Tibial nerve (tissue), 4 donors: ENCODE measurements at places on chromosomes 5 and 9.

GRCh38 chr9:134968823-134969090 is 51.0 kb upstream of the FCN1 start:
- no peaks in the 10 kb centered on the region for H3K27me3 ChIP-seq
- H3K27ac ChIP-seq, result no peak overlapping the region
- no peak for DNase-seq

GRCh38 chr5:12616093-12616492 is 711.8 kb upstream of the CTNND2 start:
- no peak for DNase-seq
- no peaks in the 10 kb centered on the region for H3K36me3 ChIP-seq
- H3K4me3 ChIP-seq, result no peak overlapping the region
- no peaks in the 10 kb centered on the region for H3K4me1 ChIP-seq
- no peak overlapping the region for H3K27ac ChIP-seq
- no peaks in the 10 kb centered on the region for H3K27me3 ChIP-seq

- H3K27me3 ChIP-seq, result no peaks in the 10 kb centered on the region
- peaks cover 3% of the 10 kb centered on the region for H3K36me3 ChIP-seq
- DNase-seq, result no peak
- H3K27ac ChIP-seq, result no peak overlapping the region
These were observed 136.7 kb downstream of the CPLANE1 start for GRCh38 chr5:37112383-37112991.

GRCh38 chr5:88236866-88237642 is 31.6 kb downstream of the TMEM161B start:
- no peak for DNase-seq
- H3K4me3 ChIP-seq, result no peak overlapping the region
- no peak overlapping the region for H3K27ac ChIP-seq

- H3K36me3 ChIP-seq, result no peaks in the 10 kb centered on the region
- H3K27ac ChIP-seq, result no peak overlapping the region
- no peaks in the 10 kb centered on the region for H3K4me1 ChIP-seq
- no peaks in the 10 kb centered on the region for H3K27me3 ChIP-seq
- DNase-seq, result no peak
- H3K4me3 ChIP-seq, result no peak overlapping the region
These were observed 129.9 kb upstream of the FER start for GRCh38 chr5:108617467-108618435.

GRCh38 chr5:42035526-42035925 is 110.4 kb downstream of the FBXO4 start:
- H3K4me1 ChIP-seq, result no peaks in the 10 kb centered on the region
- no peak for DNase-seq
- no peak overlapping the region for H3K27ac ChIP-seq
- H3K4me3 ChIP-seq, result no peak overlapping the region
- no peaks in the 10 kb centered on the region for H3K27me3 ChIP-seq
- no peaks in the 10 kb centered on the region for H3K36me3 ChIP-seq

DNA sequence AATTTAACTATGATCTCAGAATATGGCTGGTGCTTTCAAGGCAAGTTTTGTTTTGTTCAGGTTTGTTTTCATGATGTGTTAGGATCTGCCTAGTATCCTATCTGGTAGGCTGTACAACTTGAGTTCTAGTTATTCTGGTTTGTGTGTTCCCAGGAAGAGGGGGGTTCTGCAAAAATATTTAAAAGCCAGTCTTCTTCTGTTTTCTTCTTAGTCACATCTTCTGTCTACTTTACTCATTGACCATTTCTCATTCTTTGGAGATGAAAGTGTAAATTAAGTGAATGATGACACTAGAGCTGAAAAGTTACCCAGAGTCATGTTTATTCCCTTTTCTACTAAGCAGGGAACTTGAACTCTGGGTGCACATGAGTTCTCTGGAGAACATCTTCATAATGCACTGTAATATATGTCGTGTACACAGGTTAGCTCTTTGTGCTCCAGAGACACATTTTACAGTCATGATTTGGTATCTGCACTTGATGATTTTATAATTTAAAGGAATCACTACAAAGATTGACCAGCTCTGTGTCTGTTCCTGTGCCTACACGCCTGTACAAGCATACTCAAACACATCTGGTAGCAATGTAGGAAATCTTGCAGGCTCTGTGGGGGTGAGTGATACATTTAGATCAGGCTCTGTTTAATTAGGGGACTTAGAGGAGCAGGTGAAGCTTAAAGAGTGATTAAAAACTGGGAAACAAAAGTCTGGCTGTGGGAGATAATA is 5.0 kb downstream of the SMAD5 start:
- no peaks in the 10 kb centered on the region for H3K36me3 ChIP-seq
- no peaks in the 10 kb centered on the region for H3K27me3 ChIP-seq
- H3K4me3 ChIP-seq, result no peak overlapping the region
- H3K27ac ChIP-seq, result no peak overlapping the region
- H3K4me1 ChIP-seq, result peaks cover 26% of the 10 kb centered on the region

GRCh38 chr9:13268469-13268868 is 11.0 kb downstream of the MPDZ start:
- H3K36me3 ChIP-seq, result no peaks in the 10 kb centered on the region
- no peaks in the 10 kb centered on the region for H3K27me3 ChIP-seq
- DNase-seq, result no peak
- no peak overlapping the region for H3K4me3 ChIP-seq
- no peak overlapping the region for H3K27ac ChIP-seq

- no peak overlapping the region for H3K4me3 ChIP-seq
- DNase-seq, result no peak
- H3K27me3 ChIP-seq, result peaks cover 30% of the 10 kb centered on the region
These were observed 33.0 kb downstream of the NDUFA8 start for GRCh38 chr9:122126331-122127261.

DNA sequence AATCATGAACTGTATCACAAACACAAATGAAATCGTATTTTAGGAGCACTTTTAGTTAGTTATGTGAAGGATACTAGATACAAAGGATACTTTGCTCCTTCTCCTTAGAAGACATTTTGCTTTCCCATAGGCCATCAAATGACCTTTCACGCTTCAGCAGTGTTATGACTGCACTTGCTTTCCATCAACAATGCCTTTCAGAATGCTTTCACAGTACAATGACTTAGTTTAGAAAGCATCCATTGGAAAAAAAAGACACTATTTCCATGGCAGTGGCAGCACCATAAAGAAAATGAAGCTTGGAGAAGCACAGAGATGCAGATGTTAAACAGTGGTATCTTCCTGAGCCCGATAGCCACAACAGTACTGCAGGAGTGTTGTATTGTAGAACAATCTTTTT is 203.9 kb downstream of the PCSK1 start:
- H3K36me3 ChIP-seq, result no peaks in the 10 kb centered on the region
- no peaks in the 10 kb centered on the region for H3K27me3 ChIP-seq
- no peak overlapping the region for H3K27ac ChIP-seq
- H3K4me1 ChIP-seq, result peaks cover 13% of the 10 kb centered on the region
- no peak for DNase-seq
- no peak overlapping the region for H3K4me3 ChIP-seq

- no peak overlapping the region for H3K4me3 ChIP-seq
- H3K36me3 ChIP-seq, result peaks cover 19% of the 10 kb centered on the region
- H3K27ac ChIP-seq, result peak overlapping the region; percentile 60
- H3K27me3 ChIP-seq, result no peaks in the 10 kb centered on the region
- no peak for DNase-seq
These were observed 12.1 kb downstream of the NOTCH1 start for GRCh38 chr9:136533775-136534157.

GRCh38 chr9:93132946-93133680 is 938 bp downstream of the NINJ1 start:
- no peaks in the 10 kb centered on the region for H3K27me3 ChIP-seq
- H3K27ac ChIP-seq, result peak overlapping the region; percentile 95
- H3K4me1 ChIP-seq, result peaks cover 79% of the 10 kb centered on the region
- H3K4me3 ChIP-seq, result peak overlapping the region; percentile 70

DNA sequence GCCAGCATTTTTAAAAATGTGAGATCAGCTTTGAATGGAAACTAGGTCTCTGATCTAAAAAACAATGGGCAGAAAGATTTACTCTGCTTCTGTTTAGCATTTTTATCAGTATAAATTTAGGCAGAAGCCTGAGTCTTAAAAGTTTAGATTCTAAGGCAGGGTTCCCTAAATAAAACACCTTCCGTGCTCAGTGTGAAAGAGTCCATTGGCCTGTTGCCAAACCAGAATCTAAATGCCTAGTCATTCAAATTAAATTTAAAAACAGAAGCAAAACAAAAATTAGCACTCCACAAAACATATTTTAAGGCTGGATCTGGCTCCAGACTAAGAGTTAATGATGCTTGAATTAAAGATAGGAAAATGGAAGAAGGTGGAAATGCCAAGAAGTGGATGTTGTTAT is 4.5 kb downstream of the TYRP1 start:
- no peaks in the 10 kb centered on the region for H3K36me3 ChIP-seq
- no peaks in the 10 kb centered on the region for H3K27me3 ChIP-seq

DNA sequence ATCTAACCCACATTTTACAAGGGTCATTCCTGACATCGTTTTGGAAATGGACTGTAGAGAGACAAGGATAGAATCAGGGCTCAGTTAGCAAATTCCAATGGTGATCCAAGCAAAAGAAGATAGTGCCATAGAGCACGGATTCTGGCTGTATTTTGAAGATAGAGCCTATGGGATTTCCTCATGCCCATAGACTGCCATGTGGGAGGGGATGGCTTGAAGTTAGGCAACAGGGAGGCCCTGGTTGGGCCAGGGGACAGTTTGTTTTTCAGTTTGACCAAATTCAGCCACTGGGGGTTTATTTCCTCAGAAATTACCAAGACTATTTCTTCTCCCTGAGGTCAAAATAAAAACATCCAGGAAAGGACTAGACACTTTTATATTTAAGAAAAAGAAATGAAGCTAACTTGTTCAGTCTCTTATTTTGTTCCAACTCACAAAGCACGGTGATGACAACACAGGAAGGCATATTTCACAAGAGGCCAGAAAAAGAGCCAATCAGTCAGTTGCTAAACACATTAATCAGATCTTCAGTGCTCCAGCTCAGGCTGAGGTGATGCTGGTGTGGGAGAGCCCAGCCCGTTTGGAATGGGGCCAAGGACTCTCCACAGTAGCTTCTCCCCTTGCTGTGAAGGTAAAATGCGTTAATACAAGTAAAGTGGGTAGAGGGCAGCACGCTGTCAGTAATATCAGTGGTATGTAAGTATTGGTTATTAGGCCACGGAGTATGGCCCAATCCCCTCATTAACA is 4.4 kb upstream of the DCTN4 start:
- H3K4me1 ChIP-seq, result no peaks in the 10 kb centered on the region
- no peak overlapping the region for H3K4me3 ChIP-seq
- peak overlapping the region; percentile 55 for H3K27ac ChIP-seq
- no peaks in the 10 kb centered on the region for H3K27me3 ChIP-seq

DNA sequence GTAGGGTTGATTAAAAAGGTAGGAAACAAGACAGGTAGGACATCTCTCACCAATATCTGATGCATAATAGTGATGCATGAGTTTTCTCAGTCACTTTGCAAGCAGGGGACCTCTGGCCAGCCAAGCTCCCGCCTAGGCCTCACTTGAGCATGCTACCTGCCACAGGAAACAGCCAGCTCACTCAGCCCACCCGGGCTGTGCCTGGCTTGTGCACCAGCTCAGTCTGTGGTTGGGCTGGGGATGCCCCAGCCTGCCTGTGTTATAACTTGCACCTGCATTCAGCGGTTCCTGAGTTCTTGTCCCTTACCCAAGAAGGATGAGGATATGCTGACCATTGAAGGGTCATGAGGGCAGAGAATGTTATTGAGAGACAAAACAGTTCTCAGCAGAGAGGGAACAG is 172.8 kb upstream of the PLCXD3 start:
- H3K27ac ChIP-seq, result no peak overlapping the region
- no peak for DNase-seq
- H3K27me3 ChIP-seq, result no peaks in the 10 kb centered on the region
- no peaks in the 10 kb centered on the region for H3K4me1 ChIP-seq
- no peak overlapping the region for H3K4me3 ChIP-seq

- no peaks in the 10 kb centered on the region for H3K4me1 ChIP-seq
- H3K36me3 ChIP-seq, result peaks cover 11% of the 10 kb centered on the region
- DNase-seq, result no peak
- H3K27me3 ChIP-seq, result no peaks in the 10 kb centered on the region
- H3K4me3 ChIP-seq, result no peak overlapping the region
- no peak overlapping the region for H3K27ac ChIP-seq
These were observed 48.0 kb downstream of the SARDH start for GRCh38 chr9:133690081-133690561.

- no peak overlapping the region for H3K27ac ChIP-seq
- DNase-seq, result no peak
- H3K36me3 ChIP-seq, result peaks cover 31% of the 10 kb centered on the region
- no peaks in the 10 kb centered on the region for H3K4me1 ChIP-seq
These were observed 67.5 kb downstream of the ZCCHC7 start for GRCh38 chr9:37187713-37188439.

- no peak for DNase-seq
- H3K27ac ChIP-seq, result no peak overlapping the region
- H3K4me1 ChIP-seq, result no peaks in the 10 kb centered on the region
- H3K27me3 ChIP-seq, result no peaks in the 10 kb centered on the region
These were observed 20.6 kb downstream of the CLPTM1L start for GRCh38 chr5:1324301-1324700.

GRCh38 chr9:127664678-127665507 is 41.9 kb upstream of the CFAP157 start:
- no peaks in the 10 kb centered on the region for H3K27me3 ChIP-seq
- peak overlapping the region; percentile 81 for H3K27ac ChIP-seq
- no peak overlapping the region for H3K4me3 ChIP-seq
- H3K4me1 ChIP-seq, result peaks cover 15% of the 10 kb centered on the region

GRCh38 chr9:125141251-125141650 is 2.1 kb downstream of the SCAI start:
- H3K27ac ChIP-seq, result no peak overlapping the region
- no peaks in the 10 kb centered on the region for H3K4me1 ChIP-seq
- no peaks in the 10 kb centered on the region for H3K36me3 ChIP-seq
- no peak for DNase-seq
- no peak overlapping the region for H3K4me3 ChIP-seq

- no peaks in the 10 kb centered on the region for H3K36me3 ChIP-seq
- H3K4me3 ChIP-seq, result no peak overlapping the region
- H3K4me1 ChIP-seq, result no peaks in the 10 kb centered on the region
- H3K27ac ChIP-seq, result no peak overlapping the region
- no peaks in the 10 kb centered on the region for H3K27me3 ChIP-seq
These were observed 87.2 kb downstream of the TMEM232 start for GRCh38 chr5:110638970-110639902.

DNA sequence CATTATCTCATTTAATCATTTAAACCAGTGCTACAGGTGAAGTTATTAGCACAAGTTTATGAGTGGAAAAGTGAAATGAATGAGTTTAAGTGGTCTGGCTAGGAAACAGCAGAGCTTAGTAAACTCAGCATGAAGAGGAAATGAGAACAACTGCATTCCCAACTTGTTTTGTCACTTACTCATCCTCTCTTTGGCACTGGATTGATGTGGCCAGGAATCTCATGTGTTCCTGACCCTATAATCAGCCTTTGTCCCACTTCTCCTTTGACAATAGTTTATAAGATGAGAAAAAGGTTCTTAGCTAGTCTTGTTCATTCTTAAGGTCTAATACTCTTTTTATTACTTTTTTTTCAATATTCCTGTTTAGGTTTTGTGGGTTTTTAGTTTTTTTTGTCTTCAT is 559.2 kb upstream of the TLE4 start:
- H3K27ac ChIP-seq, result no peak overlapping the region
- H3K4me1 ChIP-seq, result no peaks in the 10 kb centered on the region
- no peak overlapping the region for H3K4me3 ChIP-seq
- no peak for DNase-seq

- H3K27me3 ChIP-seq, result no peaks in the 10 kb centered on the region
- H3K4me3 ChIP-seq, result no peak overlapping the region
- no peaks in the 10 kb centered on the region for H3K4me1 ChIP-seq
- H3K36me3 ChIP-seq, result no peaks in the 10 kb centered on the region
These were observed 60.3 kb upstream of the MAP3K1 start for GRCh38 chr5:56755036-56755555.
